ENCODE measurements at places on chromosomes 12 and 14. TPM values are rescaled to one million over a fixed set of nuclear protein-coding genes. Genes with fewer than 3 reads are reported as not detected.

Gene ATF7
- polyA plus RNA-seq: 47.3 TPM

DNA sequence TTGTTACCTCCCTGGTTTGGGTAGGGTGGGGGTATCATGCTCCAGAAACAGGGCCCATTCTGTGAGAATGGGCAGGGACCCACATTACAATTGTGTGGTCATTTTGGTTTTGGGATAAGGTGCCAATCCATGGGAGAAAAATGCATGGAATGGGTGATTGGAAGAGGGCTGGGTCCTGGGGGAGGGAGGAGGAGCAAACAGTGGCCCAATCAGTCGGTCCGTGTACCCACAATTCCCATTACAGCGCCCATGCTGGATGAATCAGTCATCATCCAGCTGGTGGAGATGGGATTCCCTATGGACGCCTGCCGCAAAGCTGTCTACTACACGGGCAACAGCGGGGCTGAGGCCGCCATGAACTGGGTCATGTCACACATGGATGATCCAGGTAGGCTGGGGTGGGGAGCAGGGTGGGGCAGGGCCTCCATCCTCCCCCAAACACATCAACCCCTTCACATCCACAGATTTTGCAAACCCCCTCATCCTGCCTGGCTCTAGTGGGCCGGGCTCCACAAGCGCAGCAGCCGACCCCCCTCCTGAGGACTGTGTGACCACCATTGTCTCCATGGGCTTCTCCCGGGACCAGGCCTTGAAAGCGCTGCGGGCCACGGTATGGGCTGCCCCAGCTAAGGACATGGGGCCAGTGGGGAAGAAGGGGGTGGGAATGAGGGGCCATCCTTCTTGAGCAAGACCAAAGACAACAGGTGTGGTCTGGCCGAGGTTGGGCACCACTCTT, 3.6 kb upstream of the TPI1 start:
- DNase-seq: no peak

GRCh38 chr14:66662374-66662773, 154.4 kb downstream of the GPHN start:
- no peak for DNase-seq

Gene CLEC1A
- 3.7 TPM for polyA plus RNA-seq

DNA sequence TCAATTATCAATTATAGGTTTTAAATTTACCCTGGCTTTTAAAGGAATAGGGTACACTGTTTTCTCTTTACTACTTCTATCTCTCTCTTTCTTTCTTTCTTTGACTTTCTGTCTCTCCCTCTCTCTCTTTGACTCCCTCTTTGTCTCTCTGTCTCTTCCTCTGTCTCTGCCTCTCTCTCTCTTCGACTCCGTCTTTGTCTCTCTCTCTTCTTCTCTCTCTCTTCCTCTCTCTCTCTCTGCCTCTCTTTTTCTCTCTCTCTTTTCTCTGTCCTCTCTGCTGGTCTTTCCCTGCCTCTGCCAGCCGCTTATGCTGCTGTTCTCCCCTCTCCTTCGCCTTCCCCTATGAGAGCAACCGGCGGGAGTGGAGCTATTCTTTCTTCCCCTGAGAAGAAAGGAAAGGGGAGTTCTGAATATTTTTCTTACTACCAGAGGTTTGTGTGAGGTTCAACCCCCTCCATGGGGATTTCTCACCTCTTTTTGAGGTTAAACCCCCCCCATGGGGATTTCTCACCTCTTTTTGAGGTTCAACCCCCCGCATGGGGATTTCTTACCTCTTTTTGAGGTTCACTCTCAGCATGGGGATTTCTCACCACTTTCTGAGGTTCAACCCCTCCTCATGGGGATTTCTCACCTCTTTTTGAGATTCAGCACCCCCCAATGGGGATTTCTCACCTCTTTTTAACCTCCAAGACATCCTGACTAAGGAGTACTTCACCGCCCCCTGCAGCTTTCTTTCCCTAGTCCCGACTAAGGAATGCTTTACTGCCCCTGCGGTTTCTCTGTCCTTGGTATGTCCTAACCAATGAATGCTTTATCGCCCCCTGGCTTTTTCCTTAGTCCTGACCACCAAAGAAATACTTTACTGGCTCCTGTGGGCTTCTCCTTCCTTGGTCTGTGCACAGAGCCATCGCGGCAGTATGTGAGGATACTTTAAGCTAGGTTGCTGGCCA, 27.4 kb upstream of the DDHD1 start:
- no peak for DNase-seq

Data from muscle of back (tissue), 13 donors.